ENCODE measurements at places on chromosomes 7 and 10.

DNA sequence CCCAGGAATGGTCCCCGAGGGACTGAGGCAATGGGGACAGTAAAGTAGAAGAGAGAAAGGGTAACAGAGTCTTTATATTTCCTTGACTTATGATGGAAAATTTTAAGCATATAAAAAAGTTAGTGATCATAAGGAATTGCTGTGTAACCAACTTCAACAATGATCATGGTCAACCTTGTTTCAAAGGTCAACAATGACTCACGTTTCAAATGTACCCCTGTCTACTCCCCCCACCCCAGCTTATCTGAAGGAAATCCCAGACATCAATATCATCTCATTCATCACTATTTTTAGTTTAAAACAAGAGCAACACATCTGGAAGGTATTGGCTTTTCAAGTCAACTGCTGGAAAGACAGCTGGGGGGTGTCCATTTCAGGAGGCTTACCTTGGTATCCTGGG is 92.9 kb downstream of the SMURF1 start:
- no peak for DNase-seq

GRCh38 chr7:2527505-2528467 is 8.2 kb downstream of the LFNG start:
- DNase-seq, result peak; percentile 83

DNA sequence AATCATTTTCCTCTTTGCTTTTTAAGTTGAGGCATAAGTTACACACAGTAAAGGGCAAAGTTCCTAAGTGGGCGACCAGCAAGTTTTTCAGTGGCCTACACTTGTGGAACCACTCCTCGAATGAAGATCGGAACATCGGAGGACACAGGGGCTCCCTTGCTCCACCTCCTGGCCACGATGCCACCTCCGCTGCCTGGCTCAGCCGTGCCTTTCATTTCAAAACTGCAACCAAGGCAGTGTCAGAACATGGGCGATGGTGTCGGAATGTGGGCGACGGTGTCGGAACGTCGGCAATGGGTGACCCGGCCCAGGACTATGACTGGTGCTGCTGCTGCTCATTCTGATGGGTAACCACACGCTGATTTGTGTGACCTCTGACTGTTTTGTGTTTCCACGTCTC is 9.6 kb upstream of the VIPR2 start:
- no peak for DNase-seq

DNA sequence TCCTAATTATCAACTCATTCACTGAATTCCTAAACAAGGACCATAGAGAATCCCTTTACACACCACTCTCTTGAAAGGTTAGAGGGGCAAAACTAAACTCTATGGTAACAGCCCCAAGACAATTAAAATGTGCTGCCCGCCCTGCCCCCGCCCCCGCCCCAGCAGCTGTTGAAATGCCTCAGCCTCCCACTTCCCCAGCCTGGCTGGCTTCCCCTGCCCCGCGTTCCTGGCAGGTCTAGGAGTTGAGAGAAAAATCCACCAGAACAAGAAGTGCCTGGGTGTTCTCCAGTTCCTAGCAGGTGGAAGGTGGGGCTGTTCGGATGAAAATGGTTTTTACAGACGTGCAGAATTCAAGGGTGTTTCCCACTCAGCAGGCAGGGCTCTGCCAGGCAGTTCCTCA is 109.5 kb upstream of the ZEB1 start:
- no peak for DNase-seq

GRCh38 chr7:17633067-17633466 is 307.2 kb downstream of the SNX13 start:
- DNase-seq, result no peak

DNA sequence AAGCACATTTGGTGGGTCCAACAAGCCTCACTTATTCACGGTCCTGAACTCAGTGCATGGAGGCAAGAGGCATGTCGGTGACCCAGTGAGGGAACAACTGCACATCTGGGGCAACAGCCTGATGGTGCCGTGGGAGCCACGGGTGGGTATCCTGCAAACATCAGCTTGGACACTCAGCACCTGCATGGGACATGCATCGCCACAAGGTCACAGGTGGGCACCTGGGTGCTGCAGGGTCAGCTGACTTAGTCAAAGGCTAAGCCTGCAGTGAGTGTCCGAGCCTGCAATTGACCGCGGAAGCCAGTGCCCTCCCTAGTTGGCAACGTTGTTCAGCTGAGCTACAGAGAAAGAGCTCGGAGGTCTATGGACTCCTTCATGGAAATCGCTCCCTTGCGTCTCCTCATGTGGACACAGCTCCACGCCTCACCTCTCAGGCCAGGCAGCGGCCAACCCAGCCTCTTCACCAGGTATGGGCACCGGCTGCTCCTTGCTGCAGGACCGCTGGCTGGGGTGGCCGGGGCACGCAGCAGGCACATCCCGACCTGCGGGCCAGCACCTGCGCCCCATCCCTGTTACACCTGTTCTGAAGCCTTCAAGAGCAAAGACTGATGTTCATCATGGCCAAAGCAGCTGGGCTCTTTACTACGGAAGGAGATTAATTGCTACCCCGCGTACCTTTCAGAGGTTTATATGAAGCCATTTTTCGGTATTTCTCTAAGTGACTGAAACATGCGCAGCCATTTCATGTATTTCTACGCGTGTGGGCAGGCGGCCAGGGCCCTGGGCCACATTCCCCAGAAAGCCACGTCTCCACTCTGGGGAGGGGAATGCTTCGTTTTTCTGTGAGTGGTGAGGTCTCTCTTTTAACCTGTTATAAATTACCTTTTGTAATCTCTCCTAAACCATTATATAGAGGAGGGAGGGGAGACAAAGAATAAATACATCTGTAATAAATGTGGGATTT is 380.7 kb downstream of the DNAJB6 start:
- no peak for DNase-seq

Measured in CD4-positive, alpha-beta T cell treated with Interleukin-6 for 4 hours (primary cell).